ENCODE measurements at places on chromosomes 7 and 10. TPM values are rescaled to one million over a fixed set of nuclear protein-coding genes. Genes with fewer than 3 reads are reported as not detected.

GRCh38 chr10:123561141-123561440 lies 105.1 kb upstream of the GPR26 start:
- DNase-seq, result no peak

DNA sequence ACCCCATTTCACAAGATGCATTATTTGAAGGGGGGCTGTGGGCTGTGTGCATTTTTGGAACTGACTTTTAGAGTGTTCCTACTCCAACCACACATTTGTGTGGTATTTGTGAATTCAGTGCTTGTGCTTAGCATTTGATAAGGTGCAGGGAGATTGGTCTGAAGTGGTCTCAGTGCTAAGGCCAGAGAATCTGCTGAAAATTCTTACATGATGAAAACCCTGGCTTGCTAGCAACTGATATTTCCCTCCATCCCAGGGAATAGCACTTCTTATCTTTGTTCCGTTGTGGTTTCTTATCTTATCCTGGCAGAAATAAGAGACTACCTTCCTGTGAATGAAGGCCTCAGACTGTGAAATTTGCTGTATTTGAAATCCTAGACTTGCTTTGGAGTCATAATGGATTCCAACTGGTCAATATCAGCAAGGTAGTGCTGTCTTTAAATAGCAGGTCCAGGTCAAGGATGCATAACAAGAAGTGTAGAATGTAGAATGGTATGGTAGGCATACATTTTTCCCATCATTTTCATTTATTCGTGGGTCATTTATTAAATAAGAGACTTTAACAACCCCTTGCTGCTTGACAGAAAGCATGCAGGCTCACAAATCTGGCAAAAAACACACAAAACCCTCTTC lies 986.9 kb downstream of the REEP3 start:
- no peak for DNase-seq

DNA sequence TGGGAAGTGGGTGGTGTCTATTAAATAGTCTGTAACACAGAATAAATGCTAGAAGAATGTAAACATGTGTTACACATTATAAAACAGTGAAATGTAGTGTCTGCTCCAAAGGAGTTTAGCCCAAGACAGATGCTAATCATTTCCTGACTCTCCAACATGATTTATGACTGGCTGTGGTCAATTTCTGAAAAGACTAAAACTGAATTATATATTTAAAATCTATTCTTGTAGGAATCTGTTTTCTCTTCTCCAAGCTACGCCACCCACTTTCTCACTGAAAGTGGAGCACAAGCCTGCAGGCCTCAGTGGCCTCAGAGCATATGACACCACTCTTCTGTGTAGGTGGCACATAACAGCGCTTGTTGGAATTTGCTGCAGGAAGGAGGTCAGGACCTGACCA lies 44.4 kb downstream of the CTTNBP2 start:
- no peak for DNase-seq

DNA sequence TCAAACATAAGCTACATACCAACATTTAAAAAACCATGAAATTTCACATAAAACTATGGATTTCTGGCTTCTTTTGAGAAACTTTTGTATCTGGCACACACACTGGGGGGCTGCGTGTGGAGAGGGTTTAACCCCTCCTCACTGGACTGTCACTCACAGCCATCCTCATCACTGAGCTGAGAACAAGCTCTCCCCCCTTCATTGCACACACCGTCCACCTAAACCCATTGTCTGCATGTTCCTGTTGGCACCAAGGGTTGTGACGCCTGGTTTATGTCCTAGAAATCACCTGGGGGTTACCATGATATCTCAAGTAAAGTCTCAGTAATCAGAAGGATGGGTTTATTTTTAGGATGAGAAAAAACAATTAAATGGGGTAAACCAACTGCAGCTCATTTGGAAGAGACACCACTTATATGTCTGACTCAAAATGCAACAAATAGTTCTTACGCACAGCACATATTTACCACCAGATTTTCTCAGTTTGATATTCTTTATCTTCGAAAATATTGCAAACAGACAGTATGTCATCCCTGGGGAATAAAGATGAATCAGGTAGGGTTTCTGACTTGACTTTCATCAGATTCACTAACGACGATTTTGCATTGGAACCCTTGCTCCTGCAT lies 218.5 kb upstream of the KLF6 start:
- no peak for DNase-seq

GRCh38 chr10:22753786-22754185 lies 39.4 kb upstream of the PIP4K2A start:
- no peak for DNase-seq

DNA sequence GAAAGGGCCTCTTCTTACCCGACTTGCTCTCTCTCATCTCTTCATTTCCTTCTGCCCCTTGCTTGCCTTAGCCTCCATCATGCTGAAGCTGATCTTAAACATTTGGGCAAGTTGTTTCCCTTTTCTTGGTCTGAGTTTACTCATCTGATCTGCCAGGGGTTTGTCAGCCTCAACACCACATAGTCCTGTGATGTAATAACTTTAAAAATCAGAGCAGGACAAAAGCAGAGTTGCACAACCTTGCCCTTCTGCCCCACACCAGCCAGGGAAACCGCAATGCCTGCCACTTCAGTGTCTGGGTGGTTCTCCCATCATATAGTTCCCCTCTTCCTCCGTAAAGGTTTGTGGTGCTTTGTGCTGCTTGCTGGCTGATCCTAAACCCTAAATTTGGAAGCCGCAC lies 9.9 kb upstream of the LIPM start:
- no peak for DNase-seq

VAX1 gene
- not detected for polyA plus RNA-seq

OR2A12 gene
- 0.09 TPM for polyA plus RNA-seq

PNLIP gene
- polyA plus RNA-seq, result not detected

All from forelimb muscle (tissue), 1 donor.